ENCODE measurements at places on chromosomes 12 and 14.

GRCh38 chr14:51939755-51940301, 49.5 kb upstream of the RTRAF start:
- no peak overlapping the region for H3K4me3 ChIP-seq
- peak overlapping the region; percentile 81 for H3K27ac ChIP-seq
- H3K4me1 ChIP-seq, result peaks cover 65% of the 10 kb centered on the region
- no peaks in the 10 kb centered on the region for H3K27me3 ChIP-seq
- peaks cover 68% of the 10 kb centered on the region for H3K36me3 ChIP-seq
- no peak for DNase-seq

DNA sequence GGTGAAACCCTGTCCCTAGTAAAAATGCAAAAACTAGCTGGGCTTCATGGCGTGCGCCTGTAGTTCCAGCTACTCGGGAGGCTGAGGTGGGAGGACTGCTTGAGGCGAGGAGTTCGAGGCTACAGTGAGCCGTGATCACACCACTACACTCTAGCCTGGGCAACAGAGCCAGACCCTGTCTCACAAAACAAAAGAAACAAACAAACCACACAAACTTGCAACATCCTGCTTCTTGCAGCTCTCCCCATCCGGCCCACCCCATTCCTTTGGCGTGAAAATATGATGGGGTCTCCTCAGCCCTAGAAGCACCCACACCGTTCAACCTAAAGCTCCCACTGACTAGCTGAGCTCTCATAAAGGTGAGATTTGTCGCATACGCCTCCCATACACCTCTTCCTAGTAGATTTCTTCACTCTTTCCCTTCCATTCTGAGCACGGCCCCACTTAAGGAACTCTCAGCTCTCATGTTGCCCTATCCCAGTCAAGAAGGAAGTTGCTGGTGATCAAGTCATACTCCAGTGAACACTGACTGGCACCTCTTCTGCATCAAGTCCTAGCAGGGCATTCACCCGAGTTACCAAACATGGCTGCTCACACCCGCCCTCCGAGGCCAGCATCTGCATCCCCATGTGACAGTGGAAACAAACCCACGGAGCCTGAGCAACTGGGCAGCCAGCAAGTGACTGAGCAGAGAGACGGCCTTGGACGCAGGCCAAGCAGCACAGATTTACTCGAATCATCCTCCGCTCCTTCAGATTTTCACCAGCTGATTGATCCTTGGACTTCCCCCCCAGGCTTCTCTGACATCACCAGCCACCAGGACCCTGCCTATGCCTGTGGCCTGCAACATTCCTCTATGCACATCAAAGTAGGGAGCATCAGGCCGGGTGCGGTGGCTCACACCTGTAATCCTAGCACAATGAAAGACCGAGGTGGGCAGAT, 18.9 kb upstream of the CD27 start:
- no peaks in the 10 kb centered on the region for H3K36me3 ChIP-seq
- peaks cover 68% of the 10 kb centered on the region for H3K4me1 ChIP-seq
- no peaks in the 10 kb centered on the region for H3K27me3 ChIP-seq
- H3K4me3 ChIP-seq, result peak overlapping the region; percentile 77
- H3K27ac ChIP-seq, result peak overlapping the region; percentile 99
- peak; percentile 63 for DNase-seq

DNA sequence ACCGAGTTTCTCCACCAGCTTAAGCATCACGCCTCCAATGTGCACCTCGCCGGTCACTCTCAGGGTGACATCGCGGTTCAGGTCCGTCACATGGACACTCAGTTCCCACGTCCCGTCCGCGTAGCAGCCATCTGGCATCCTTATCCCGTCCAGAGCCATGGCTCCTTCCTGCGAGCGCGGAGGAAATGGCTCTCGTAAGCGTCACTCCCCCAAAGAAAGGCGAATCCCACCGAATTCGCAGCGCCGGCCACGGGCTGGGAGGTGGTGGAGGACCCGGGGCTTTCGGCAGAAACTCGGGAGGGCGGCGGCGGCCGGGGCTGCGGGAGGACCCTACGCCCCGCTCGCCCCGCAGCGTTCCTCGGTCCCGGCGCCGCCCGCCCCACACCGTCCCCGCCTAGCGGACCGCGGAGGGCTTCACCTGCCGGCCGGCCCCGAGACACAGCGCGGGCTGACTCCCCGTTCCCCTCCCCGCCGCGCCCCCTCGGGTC, 396 bp downstream of the FERMT2 start:
- H3K27me3 ChIP-seq, result peaks cover 57% of the 10 kb centered on the region
- peak overlapping the region; percentile 73 for H3K27ac ChIP-seq
- peak overlapping the region; percentile 83 for H3K4me3 ChIP-seq
- H3K36me3 ChIP-seq, result no peaks in the 10 kb centered on the region
- H3K4me1 ChIP-seq, result peaks cover 23% of the 10 kb centered on the region

GRCh38 chr12:57238854-57239554, 9.5 kb downstream of the SHMT2 start:
- peaks cover 82% of the 10 kb centered on the region for H3K4me1 ChIP-seq
- DNase-seq, result peak; percentile 95
- H3K36me3 ChIP-seq, result peaks cover 26% of the 10 kb centered on the region
- H3K27ac ChIP-seq, result peak overlapping the region; percentile 90
- peaks cover 71% of the 10 kb centered on the region for H3K27me3 ChIP-seq

- no peaks in the 10 kb centered on the region for H3K36me3 ChIP-seq
- H3K4me1 ChIP-seq, result peaks cover 3% of the 10 kb centered on the region
- no peak overlapping the region for H3K27ac ChIP-seq
- no peak for DNase-seq
Observed at GRCh38 chr14:76348898-76349297, 27.0 kb upstream of the ESRRB start.

- H3K36me3 ChIP-seq, result peaks cover 18% of the 10 kb centered on the region
- no peak for DNase-seq
- peak overlapping the region; percentile 93 for H3K27ac ChIP-seq
- peaks cover 88% of the 10 kb centered on the region for H3K4me1 ChIP-seq
- H3K27me3 ChIP-seq, result no peaks in the 10 kb centered on the region
Observed at GRCh38 chr12:92404259-92404894, 258.7 kb upstream of the BTG1 start.

- H3K4me3 ChIP-seq, result no peak overlapping the region
- no peaks in the 10 kb centered on the region for H3K36me3 ChIP-seq
- H3K27ac ChIP-seq, result no peak overlapping the region
- H3K4me1 ChIP-seq, result peaks cover 13% of the 10 kb centered on the region
- peaks cover 10% of the 10 kb centered on the region for H3K27me3 ChIP-seq
Observed at GRCh38 chr12:67981287-67982162, 7.7 kb upstream of the IFNG-AS1 start.

DNA sequence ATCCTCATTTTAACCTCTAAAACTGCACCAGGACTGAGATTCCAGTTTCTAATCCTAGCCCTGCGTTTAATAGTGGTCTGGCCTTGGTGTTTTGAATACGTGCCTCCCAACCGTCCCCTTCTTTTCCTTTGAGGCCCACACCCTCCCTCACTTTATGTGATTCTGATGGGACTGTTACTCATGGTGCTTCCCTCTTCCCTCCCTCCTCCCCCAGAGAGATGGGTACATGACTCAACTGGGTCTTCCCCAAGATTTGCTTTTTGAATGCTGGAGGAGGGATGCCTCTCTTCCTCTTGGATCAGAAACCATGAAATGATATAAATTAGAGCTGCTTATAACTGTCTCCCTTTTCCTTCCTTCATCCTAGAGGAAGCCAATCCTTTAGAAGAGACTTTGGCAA, 8.2 kb upstream of the PPP2R5E start:
- no peaks in the 10 kb centered on the region for H3K27me3 ChIP-seq
- no peak overlapping the region for H3K4me3 ChIP-seq
- H3K36me3 ChIP-seq, result no peaks in the 10 kb centered on the region
- no peak for DNase-seq
- no peak overlapping the region for H3K27ac ChIP-seq

DNA sequence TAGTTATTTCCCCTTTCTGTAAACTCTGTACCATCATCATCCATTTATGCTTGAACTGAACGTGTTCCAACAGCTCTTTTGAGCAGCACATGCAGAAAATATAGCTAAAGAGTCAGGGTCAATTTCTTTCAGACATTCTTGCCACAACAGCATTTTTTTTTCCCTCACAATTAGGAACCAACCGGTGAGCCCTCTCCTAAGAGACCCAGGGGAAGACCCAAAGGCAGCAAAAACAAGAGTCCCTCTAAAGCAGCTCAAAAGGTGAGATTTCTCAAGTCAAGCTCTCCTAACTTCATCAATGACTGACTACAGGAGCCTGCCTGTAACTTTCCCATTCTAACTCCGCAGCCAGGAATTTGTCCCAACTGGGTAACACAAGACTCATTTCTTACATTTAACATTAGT, 3.5 kb downstream of the HMGA2 start:
- H3K4me3 ChIP-seq, result no peak overlapping the region
- peaks cover 19% of the 10 kb centered on the region for H3K4me1 ChIP-seq
- H3K27ac ChIP-seq, result no peak overlapping the region

GRCh38 chr12:63963868-63964267, 119.4 kb downstream of the SRGAP1 start:
- H3K27ac ChIP-seq, result no peak overlapping the region
- no peaks in the 10 kb centered on the region for H3K4me1 ChIP-seq
- H3K4me3 ChIP-seq, result no peak overlapping the region
- peaks cover 9% of the 10 kb centered on the region for H3K27me3 ChIP-seq
- no peaks in the 10 kb centered on the region for H3K36me3 ChIP-seq

Measured in activated T-cell treated with anti-CD3 and anti-CD28 coated beads, Interleukin-2, amount 50 U/mL, for 24 hours (primary cell).